Stimulated activated CD4-positive, alpha-beta T cell treated with anti-CD3 and anti-CD28 coated beads, Interleukin-4, amount 100 ng/mL, for 24 hours (primary cell): ENCODE measurements at places on chromosomes 4 and X.

GRCh38 chr4:83418211-83418610 is 37.4 kb downstream of the HELQ start:
- DNase-seq: no peak

GRCh38 chrX:120287513-120288112 is 23.6 kb downstream of the TMEM255A start:
- DNase-seq: no peak

- no peak for DNase-seq
These were observed 31.4 kb upstream of the SPATA4 start for GRCh38 chr4:176226736-176227135.

GRCh38 chrX:12223650-12224049 is 85.4 kb downstream of the FRMPD4 start:
- DNase-seq: no peak

DNA sequence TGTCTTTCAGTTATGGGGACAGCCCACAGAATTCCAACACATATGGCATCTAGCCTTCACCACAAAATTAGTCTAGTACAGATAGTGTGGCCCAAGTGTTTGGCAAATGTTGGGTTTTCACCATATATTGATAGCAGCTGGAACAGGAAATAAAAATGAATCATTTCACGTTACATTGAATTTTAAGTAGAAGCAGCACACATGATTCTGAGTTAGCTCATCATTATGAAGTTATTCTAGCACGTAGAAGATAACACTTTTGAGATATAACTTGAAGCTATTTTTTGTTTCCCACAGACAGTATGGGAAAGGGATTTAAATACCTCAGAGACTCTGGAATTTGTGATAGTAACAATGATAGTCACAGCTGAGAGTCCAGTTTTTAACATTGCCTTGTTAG is 118.7 kb downstream of the FAT4 start:
- no peak for DNase-seq

DNA sequence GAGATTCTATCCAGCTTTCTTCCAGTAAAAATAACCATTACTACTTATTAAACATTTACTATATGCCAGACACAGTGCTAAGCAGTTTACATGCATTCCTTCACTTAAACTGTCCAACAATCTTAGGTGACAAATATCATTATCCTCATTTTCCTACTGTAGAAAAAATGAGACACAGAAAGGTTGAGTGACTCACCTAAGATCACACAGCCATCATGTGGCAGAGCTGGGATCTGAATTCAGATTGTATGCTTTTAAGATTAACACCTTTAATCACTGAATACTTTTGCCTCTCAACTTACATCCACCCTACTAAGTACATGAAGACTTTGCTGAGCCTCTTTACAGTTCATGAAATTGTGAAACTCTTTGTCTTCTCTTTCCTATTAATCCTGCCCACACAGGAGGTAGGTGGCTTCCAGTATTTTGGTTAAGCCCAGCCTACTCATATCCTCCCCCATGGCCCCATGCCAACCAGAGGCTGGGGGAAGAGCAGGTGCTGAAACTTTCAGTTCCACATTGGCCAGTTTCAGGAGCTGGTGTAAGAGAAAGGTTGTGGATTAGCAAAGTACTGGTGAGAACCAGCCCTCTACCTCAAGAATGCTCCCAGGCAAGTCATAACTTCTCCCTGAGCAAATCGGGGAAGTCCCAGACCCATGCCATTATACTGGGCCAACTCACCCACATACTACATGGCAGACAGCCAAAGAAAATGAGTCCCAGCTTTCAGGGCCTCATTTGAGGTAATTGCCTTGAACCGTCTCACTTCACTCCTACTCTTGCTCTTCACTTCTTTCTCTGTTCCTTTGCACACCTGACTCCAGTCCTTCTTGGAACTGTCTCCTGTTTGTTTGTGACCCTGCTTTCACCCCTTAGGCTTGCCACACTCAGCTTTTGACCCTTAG is 211.1 kb downstream of the GUCY2F start:
- peak; percentile 3 for DNase-seq

DNA sequence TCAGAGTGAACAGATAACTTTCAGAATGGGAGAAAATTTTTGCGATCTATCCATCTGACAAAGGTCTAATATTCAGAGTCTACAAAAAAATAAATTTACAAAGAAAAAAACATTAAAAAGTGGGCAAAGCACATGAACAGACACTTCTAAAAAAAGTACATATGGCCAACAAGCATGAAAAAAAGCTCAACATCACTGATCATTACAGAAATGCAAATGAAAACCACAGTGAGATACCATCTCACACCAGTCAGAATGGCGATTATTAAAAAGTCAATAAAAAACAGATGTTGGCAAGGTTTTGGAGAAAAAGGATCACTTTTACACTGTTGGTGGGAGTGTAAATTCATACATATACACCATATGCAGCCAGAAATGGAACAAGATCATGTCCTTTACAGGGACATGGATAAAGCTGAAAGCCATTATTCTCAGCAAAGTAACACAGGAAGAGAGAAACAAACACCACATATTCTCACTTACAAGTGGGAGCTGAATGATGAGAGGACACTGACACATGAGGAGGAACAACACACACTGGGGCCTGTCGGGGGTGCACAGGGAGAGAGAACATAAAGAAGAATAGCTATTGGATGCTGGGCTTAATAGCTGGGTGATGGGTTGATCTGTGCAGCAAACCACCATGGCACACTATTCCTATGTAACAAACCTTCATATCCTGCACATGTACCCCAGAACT is 41.6 kb upstream of the ITM2A start:
- DNase-seq: no peak

DNA sequence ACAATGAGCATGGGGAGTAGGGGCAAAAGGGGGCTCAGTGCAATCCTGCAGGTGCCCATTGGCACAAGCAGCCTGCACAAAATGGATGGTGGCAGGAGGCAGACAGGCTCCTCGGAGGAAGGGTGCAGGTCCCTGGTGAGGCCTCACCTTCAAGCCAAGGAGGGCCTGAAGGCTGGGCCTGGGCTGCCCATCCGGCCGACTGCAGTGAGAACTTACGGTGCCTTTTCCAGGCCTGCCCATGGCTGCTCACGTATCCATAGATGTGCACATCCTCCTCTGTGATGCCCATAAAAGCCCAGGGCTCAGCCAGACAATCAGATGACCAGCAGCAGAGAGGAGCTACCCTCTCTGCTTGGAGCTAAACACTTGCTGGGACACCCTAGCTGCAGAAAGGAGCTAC is 1089.8 kb downstream of the PCDH18 start:
- DNase-seq: no peak

GRCh38 chr4:156378033-156378665 is 424.5 kb upstream of the CTSO start:
- DNase-seq: no peak

DNA sequence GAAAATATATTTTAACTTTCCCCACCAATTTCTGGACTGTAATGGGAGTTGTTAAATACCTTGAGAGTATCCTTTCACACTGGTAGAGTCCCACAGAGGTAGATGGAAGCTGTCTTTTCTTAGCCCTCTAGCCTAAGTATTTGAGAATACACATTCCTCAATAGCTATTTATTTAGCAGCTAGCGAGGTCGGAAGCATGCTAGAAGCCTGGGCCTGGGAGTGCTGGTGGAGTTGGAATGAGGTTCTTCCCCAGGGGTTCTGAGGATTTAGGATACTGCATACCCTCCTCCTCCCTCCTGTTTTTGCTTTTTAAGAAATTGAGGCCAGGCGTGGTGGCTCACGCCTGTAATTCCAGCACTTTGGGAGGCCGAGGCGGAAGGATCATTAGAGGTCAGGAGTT is 999 bp upstream of the KLHL15 start:
- DNase-seq: no peak

DNA sequence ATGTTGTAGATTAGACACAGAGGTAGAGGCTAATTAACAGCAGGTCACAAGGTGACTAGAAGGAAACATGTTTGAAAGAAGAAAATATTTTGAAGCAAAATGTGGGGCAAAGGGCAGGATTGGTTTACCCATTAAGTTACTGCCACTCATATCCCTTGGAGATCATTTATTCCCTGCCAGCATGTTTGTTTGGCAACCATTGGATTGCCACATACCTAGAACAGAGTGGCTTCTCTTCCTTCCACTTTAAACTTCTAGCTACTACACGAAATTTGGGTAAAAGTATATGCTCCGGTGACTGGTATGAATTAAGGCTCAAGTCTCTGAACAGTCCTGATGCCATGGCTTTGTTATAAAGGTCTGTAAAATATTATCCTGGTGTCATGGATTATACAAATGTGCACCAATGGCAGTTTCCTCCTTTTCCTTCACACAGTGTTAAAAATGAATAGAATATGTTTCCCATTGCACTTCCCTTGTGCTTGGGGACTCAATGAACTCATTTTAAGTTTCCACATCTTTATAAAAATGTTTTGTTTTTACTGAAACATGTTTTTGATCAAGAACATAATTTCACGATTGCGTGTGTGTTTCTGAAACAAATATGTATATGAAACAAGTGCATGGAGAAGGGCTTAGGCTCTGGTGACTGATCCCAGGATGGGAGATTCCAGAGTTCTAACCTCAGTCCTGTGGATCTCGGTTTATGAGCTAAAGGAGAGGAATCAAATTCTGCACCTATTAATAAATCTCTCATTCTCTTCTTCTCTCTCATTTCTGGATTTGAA is 12.3 kb downstream of the BMP3 start:
- DNase-seq: no peak

- DNase-seq: no peak
These were observed 35.0 kb upstream of the GNPDA2 start for GRCh38 chr4:44761306-44761705.

- no peak for DNase-seq
These were observed 12.5 kb downstream of the USO1 start for GRCh38 chr4:75736862-75737261.

- DNase-seq: no peak
These were observed 22.8 kb upstream of the SEC24B start for GRCh38 chr4:109410776-109411175.

GRCh38 chrX:20217271-20217670 is 49.4 kb downstream of the RPS6KA3 start:
- no peak for DNase-seq

GRCh38 chr4:6688879-6689505 is 4.7 kb upstream of the S100P start:
- peak; percentile 83 for DNase-seq

- DNase-seq: no peak
These were observed 108.3 kb downstream of the LHFPL1 start for GRCh38 chrX:112571388-112571787.

GRCh38 chr4:128107766-128108165 is 46.7 kb downstream of the LARP1B start:
- DNase-seq: no peak

GRCh38 chr4:37779896-37780295 is 46.6 kb upstream of the PGM2 start:
- no peak for DNase-seq

DNA sequence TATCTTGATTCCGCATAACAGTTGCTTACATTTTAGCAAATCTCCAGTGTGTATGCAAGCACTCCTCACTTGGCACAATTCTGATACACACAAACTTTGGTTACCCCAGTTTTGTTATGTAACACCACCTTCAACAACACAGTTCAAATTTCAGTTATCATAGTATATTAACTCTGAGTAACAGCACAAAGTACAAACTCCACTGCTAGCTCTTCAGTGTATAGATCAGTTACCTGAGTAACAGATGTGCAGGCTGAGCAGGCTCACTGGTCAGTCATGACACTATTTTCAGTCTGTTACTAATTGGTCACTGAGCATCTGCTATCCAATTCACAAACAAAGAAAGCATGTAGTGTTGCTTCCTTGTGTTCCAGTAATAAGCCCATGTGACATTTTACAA is 55.4 kb downstream of the PKD2 start:
- no peak for DNase-seq

GRCh38 chrX:10085223-10085622 is 71.6 kb upstream of the CLCN4 start:
- DNase-seq: no peak

GRCh38 chrX:129808158-129808828 is 28.5 kb downstream of the SASH3 start:
- DNase-seq: no peak

GRCh38 chrX:1591863-1592469 is 562 bp downstream of the AKAP17A start:
- no peak for DNase-seq

GRCh38 chr4:106478152-106478551 is 109.6 kb upstream of the GIMD1 start:
- no peak for DNase-seq

DNA sequence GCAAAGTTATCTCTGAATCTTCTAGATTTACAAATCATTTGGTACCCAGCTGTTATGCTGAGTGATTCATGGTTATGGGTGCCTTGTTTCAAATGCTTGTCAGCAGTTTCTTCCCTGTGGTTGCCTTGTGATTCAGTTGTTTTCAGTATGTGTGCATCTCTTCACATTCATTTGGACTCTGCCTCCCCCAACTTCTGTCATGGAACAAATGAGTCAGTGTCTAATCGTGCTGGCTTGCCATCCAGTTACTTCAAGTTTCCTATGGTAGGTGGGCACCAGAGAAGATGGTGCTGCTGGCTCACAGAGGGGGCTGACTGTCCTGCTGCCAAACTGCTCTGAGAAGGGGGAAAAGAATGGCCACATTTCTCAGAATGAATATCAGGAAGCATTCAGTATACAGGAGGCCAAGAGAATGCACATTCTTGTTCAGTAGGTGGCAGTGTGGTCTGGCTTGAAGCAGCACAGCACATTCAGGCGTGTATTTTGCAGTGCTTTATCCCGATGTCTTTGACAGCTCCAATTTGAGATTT is 260.9 kb downstream of the GLUD2 start:
- peak; percentile 77 for DNase-seq

DNA sequence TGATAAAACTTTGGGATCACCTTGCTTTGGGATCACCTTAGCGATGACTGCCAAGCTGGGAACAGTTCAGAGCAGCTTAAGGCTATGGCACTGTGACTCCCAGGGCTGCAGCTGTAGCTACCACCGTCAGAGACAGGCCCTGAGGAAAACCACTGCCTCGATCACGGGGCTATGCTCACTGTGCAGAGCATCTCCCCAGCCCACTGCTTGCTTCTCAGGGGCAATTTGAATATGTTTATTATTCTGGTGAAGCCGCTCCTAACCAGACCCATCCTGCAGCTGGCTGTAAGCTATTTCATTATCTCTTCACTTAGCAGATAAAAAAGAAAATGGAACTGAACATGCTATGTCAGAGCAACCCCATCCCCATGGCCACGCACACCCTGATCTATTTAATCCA is 328.5 kb downstream of the EVC2 start:
- DNase-seq: no peak
